H1 (cell line): ENCODE measurements at places on chromosomes 1 and 21. TPM values are rescaled to one million over a fixed set of nuclear protein-coding genes. Genes with fewer than 3 reads are reported as not detected.

Gene MMP23B
- total RNA-seq: 14.6 and 19.1 TPM in 2 replicates

- no peak overlapping the region for H3K4me3 ChIP-seq
- H3K4me1 ChIP-seq: no peaks in the 10 kb centered on the region; the same call in 1 of the 2 replicates
- H3K27ac ChIP-seq: no peak overlapping the region
- no peaks in the 10 kb centered on the region for H3K27me3 ChIP-seq
- no peaks in the 10 kb centered on the region for H3K36me3 ChIP-seq
- no peak for DNase-seq
Observed at GRCh38 chr1:209808059-209808581, 2.2 kb upstream of the IRF6 start.

DNA sequence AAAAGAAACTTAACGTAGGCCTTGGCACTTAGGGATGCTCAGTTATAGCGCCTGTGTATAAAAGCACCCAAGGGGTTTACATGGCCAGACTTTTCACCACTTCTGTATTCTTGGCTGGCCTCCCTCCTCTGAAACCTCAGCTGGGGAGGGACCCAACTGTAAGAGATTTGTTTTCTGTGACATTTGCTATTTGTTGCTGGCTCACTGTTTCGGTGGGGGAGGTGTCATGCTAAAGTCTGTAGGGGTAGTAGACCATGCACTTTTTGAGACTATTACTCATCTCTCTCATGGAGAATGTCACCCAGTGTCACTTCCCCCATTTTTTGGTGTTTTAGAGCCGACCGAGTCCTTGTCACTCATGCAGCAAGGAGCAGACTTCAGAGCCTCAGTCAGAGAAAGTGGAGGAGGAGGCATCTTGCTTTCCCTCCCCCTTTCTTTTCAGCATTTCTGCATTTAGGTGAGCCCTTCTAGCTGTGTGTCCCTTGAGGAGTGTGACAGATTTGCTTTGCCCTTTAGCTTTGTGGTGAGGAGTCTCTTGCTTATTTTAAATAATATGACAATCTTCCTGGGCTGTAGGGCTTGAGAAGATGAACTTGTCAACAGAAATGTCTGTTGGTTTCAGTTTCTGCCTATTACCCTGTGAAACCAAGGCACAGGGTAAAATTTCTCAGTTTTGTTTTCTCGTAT is 160.1 kb downstream of the FASLG start:
- H3K27me3 ChIP-seq: no peaks in the 10 kb centered on the region
- DNase-seq: no peak
- H3K36me3 ChIP-seq: no peaks in the 10 kb centered on the region

DNA sequence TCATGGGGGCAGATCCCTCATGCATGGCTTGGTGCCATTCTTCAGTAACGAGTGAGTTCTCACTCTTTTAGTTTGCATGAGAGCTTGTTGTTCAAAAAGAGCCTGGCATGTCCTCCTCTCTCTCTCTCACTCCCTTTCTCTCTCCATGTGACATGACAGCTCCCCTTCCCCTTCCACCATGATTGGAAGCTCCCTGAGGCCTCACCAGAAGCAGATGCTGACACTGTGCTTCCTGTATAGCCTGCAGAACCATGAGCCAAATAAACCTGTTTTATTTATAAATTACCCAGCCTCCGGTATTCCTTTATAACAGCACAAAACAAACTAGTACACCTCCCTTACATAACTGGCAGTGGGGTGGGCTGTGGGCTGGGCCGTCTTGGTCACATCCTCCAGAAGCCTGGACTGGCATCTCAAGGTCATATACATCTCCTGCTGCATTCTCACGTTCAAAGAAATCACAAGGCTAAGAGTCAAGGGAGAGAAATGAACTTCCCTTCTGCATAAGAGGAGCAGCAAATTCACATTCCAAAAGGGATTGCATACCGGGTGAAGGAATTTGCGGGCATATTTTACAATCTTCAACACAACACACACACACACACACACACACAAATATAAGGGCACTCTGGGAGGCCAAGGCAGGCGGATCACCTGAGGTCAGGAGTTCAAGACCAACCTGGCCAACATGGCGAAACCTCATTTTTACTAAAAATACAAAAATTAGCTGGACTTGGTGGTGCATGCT is 2.3 kb upstream of the CCSAP start:
- H3K27me3 ChIP-seq: peaks cover 13% of the 10 kb centered on the region; the same call in 1 of the 2 replicates
- H3K36me3 ChIP-seq: no peaks in the 10 kb centered on the region
- no peak for DNase-seq
- H3K4me1 ChIP-seq: peaks cover 5% of the 10 kb centered on the region

GRCh38 chr1:77966291-77966690 is 12.6 kb downstream of the FUBP1 start:
- H3K27ac ChIP-seq: no peak overlapping the region; the same call in 1 of the 2 replicates
- DNase-seq: no peak
- H3K36me3 ChIP-seq: peaks cover 42% of the 10 kb centered on the region
- H3K27me3 ChIP-seq: no peaks in the 10 kb centered on the region
- no peak overlapping the region for H3K4me3 ChIP-seq
- H3K4me1 ChIP-seq: no peaks in the 10 kb centered on the region

DNA sequence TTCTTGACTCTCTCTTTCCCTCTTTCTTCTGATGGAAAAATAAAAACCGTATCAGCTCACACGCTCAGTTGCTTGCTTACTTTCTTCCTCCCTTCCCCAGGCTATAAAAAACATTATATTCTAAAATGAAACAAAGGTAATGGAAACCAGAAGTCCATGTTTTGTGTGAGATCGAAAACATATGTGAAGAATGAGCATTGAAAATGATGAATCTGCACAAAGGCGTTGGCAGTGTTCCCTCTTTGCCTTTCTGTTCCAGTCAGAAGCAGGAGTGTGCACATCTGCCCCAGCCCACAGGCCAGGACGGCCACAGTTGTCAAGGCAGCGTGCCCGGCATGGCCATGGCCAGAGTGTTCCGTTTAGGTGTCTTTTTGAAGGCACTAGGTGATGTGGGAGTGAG is 185.3 kb upstream of the USP24 start:
- H3K27ac ChIP-seq: no peak overlapping the region
- H3K27me3 ChIP-seq: no peaks in the 10 kb centered on the region
- no peaks in the 10 kb centered on the region for H3K4me1 ChIP-seq
- no peak overlapping the region for H3K4me3 ChIP-seq

- no peaks in the 10 kb centered on the region for H3K36me3 ChIP-seq
- H3K27me3 ChIP-seq: no peaks in the 10 kb centered on the region
- H3K4me3 ChIP-seq: no peak overlapping the region
- no peak for DNase-seq
Observed at GRCh38 chr1:177495878-177496277, 325.1 kb downstream of the BRINP2 start.

- H3K36me3 ChIP-seq: no peaks in the 10 kb centered on the region
- no peak for DNase-seq
- no peak overlapping the region for H3K4me3 ChIP-seq
- H3K4me1 ChIP-seq: no peaks in the 10 kb centered on the region
- H3K27ac ChIP-seq: no peak overlapping the region
Observed at GRCh38 chr1:183840140-183840539, 35.2 kb downstream of the RGL1 start.

GRCh38 chr21:21508859-21509258 is 510.6 kb downstream of the NCAM2 start:
- no peaks in the 10 kb centered on the region for H3K36me3 ChIP-seq
- H3K27me3 ChIP-seq: no peaks in the 10 kb centered on the region
- DNase-seq: no peak
- H3K4me3 ChIP-seq: no peak overlapping the region
- no peak overlapping the region for H3K27ac ChIP-seq
- no peaks in the 10 kb centered on the region for H3K4me1 ChIP-seq

Gene S100A3
- total RNA-seq: 0.47 TPM in 1 of 2 replicates, not detected in the other

Gene OVAAL
- total RNA-seq: not detected in 2 replicates

GRCh38 chr1:87515781-87516180 is 187.1 kb downstream of the LMO4 start:
- no peak overlapping the region for H3K4me3 ChIP-seq
- DNase-seq: no peak
- H3K4me1 ChIP-seq: no peaks in the 10 kb centered on the region
- no peak overlapping the region for H3K27ac ChIP-seq
- no peaks in the 10 kb centered on the region for H3K36me3 ChIP-seq

Gene CHRNB2
- total RNA-seq: 3.6 and 4.1 TPM in 2 replicates

- no peaks in the 10 kb centered on the region for H3K27me3 ChIP-seq
- H3K27ac ChIP-seq: no peak overlapping the region
- peaks cover 69% of the 10 kb centered on the region for H3K36me3 ChIP-seq
- H3K4me3 ChIP-seq: no peak overlapping the region
Observed at GRCh38 chr21:45997495-45998275, 16.1 kb downstream of the COL6A1 start.

DNA sequence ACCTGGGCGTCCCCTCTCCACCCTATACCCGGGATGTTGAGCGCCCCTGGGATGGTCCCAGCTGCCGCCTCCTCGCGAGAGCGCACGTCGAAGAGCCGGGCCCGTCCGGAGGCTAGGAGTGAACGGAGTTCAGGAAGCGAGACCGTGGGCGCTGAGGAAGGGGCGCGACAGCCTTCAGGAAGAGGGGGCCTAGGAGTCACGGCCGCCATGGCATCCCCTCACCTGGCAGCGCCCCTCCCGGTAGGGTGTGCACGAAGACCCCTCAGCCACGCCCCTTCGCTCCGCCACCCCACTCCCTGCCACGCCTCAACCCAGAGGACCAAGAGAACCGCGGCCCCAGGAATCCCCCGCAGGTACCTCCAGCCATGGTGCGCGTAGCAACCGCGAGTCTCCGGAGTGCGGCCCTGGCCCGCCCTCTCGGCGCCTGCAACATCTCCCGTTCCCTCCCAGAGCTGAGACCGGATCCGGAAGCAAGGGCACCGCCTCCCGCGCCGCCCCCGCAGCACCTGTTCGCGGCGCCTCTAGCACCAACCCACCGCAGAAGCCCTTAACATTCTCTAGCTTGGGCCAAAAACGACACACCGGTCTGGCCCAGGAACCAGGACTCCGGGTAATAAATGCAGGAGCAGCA is at the start of gene TSTD1:
Gene TSTD1, minus strand, starts transcription at position 442 of the 631 bp plus-strand sequence. Its CDS starts 75 bp downstream, at position 367.
- 0 out of 2 replicates have a peak within 1 kb of the TSS, but pooled peaks have one; percentile 22 for H3K27ac ChIP-seq
- peak within 1 kb of the TSS; percentile 87 for H3K4me3 ChIP-seq
- H3K4me1 ChIP-seq: peaks cover 9% of the 10 kb centered on the region
- no peak for DNase-seq

DNA sequence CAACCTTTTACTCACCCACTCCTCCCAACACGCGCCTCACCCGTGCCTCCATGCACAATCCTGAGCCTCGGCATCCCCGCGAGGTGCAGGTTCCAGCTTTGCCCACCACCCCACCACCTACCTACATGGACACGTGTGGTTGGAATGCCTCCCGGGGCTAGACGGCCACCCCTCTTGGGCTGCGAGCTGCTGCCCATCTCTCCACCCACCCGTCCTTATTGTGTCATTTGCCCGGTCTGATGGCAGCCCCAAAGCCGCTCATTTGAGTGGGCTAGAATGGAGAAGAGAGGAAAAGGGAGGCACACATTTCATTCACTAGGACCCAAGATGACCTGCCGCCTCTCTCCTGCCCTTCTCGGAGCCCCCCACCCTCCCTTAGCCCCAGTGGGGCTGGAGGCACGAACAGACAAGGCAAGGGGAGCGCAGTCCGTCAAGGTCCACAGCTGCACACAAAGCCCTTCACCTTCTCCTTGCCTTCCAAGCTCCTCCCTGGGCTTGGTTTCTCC is 785 bp downstream of the ZNF697 start:
- DNase-seq: no peak
- H3K4me1 ChIP-seq: peaks cover 16% of the 10 kb centered on the region
- H3K27me3 ChIP-seq: no peaks in the 10 kb centered on the region; the same call in 1 of the 2 replicates

DNA sequence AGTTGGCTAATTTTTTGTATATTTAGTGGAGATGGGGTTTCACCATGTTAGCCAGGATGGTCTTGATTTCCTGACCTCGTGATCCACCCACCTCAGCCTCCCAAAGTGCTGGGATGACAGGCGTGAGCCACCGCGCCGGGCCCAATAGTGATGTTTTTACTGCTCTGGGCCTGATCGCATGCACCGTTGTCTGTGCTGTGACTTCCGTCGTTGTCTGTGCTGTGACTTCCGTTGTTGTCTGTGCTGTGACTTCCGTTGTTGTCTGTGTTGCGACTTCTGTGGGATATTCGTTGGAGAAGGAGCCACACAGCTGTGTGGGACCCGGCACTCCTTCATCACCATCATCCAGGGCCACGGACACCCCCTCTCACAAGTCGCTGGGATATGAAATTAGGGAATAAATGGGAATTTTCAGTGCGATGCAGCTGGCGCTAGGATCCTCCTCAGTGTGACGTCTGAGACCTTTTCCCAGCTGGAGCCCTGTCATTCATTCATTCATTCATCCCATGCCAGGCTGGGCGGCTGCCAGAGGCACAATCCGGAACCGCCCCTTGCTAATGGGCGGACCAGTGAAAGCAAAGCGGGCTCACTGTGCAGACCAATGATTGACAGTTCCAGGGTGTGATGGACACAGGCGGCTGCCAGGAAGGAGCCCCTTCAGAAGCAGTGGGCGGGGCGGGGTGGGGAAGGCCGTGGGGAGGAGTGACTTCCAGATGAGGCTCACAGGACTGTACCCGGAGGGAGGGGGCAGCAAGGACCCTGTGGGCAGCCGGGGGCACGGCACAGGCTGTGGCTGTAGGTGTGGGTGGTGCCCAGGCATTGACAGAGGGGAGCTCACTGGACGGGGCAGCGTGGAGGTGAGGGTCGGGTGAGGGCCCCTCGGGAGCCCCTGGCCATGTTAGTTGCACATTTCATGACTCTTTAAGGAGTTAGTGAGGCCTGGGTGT is 48.9 kb downstream of the PRKCZ start:
- H3K27ac ChIP-seq: no peak overlapping the region
- H3K4me3 ChIP-seq: no peak overlapping the region
- H3K27me3 ChIP-seq: no peaks in the 10 kb centered on the region
- H3K4me1 ChIP-seq: no peaks in the 10 kb centered on the region
- no peaks in the 10 kb centered on the region; the same call in 1 of the 2 replicates for H3K36me3 ChIP-seq
- DNase-seq: no peak

- no peaks in the 10 kb centered on the region for H3K27me3 ChIP-seq
- DNase-seq: no peak
- peaks cover 3% of the 10 kb centered on the region for H3K4me1 ChIP-seq
- H3K36me3 ChIP-seq: no peaks in the 10 kb centered on the region
Observed at GRCh38 chr1:38486085-38486484, 373.5 kb downstream of the RRAGC start.

Gene PRR9
- total RNA-seq: not detected in 2 replicates

DNA sequence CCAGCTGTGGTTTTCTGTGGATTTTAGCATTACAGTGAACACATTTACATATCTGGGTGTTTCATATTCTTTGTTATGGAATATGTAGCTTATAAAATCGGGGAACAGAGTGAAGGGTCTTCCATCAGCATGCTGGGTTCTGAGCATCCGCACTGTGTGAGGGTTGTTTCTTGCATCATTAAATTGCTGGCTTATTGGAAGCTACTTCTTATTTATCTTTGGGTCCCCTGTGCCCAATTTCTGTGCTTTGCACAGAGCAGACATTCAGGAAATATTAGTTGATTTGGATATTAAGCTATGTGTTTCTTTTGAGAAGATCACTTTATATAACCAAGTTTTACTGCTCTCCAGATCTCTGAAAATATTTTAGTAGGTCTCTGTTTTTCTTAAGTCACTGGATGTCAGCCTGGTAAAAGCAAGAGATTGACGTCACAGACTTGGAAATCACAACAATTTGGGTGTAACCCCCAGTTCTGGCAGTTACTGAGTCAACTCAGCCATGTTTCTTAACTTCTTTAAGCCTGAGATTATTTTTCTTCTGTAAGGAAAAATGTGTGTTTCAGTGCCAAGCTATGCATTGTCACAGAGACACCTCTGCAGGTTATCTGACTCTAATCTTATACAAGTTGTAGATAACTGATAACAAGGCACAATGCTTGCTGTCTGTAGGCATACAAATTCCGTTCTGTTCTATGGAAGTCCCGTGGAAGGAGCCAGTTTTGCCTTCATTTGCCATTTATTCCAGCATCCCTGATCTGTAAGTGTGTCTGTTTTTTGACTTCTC is 258.3 kb upstream of the KAZN start:
- no peak overlapping the region for H3K4me3 ChIP-seq
- peaks cover 4% of the 10 kb centered on the region for H3K4me1 ChIP-seq
- H3K27ac ChIP-seq: no peak overlapping the region
- H3K36me3 ChIP-seq: no peaks in the 10 kb centered on the region
- no peaks in the 10 kb centered on the region for H3K27me3 ChIP-seq

Gene PBX1
- total RNA-seq: 118 and 124 TPM in 2 replicates
